ENCODE measurements at places on chromosomes 7 and 10.

DNA sequence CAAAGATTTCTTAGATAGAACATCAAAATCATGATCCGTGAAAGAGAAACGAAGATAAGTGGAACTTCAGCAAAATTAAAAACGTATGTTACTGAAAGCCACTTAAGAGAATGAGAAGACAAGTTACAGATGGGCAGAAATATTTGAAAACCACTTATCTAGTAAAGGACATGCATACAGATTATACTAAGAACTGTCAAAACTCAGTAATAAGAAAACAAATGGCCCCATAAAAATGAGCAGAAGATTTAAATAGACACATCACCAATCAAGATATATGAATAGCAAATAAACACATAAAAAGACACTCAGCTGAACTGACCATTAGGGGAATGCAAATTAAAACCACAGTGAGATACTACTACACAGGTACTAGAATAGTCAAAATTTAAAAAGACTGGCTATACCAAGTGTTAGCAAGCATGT lies 343.7 kb downstream of the PTEN start:
- DNase-seq, result no peak

DNA sequence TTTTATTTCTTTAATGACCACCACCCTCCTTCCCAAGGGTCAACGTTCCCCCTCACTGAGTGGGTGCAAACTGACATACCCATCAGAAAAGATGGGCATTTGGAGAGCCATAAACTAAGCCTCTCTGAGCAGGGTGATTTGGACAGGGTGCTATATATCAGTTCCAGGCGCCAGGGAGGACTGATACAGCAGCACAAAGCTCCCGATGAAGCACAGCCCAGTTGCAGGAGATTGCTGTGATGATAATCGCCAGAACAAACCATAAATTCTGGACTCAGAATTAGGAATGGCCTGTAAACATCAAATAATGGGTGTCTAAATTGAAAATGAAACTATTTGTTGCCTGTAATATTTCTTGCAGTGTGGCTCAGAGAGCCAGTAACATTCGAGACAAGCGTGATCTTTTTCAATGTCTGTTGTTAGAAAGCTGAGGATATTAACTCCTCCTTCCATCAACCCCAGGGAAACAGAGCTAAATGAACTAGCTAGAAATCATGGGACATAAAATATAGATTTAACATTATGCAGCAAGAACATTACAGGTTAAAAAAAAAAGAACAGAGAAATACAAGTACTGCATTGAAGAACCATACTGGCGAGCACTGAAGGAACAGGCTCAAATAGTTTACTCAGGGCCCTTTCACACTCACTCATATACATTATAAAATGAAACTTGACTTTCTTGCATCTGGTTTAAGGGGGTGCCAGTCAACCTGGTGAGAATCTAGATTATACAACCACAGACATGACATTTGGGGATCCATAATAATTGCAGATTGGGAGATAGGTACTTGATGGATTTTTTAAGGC lies 137.5 kb upstream of the LRRTM3 start:
- no peak for DNase-seq

- DNase-seq, result peak; percentile 6
Observed at GRCh38 chr7:17492437-17492836, 194.0 kb downstream of the AHR start.

DNA sequence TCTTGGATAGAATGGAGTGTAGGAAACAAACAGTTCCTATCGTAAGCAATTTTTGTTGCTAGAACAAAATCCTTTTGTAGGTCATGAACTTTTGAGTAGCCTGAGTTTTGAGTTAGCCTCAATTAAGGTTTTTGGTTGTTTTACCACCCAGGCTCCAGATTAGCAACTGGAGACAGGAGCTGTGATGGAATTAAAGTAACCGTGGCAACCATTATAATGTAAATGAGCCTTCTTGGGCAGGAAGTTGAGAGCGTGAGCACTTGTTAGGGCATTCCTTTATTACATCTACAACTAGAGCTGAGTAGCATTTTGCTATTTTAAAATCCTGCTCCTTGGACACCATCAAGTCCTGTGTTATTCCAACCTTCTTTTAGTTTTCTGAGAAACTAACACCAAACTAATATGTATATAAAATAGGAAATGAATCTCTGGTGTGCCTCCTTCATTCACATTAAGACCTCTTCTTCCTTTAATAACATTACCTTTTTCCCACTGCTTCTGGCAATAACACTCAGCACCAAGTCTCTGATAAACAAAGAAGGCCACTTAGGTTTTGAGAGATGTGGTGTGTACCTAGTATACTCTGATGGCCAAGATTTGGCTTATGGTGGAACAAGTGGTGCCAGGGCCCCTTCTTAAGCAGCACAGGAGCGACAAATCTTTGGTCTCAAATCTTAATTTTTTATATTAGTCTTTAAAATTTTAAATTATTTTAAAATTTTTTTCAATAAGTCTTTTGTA lies 34.0 kb downstream of the AHCYL2 start:
- no peak for DNase-seq

- no peak for DNase-seq
Observed at GRCh38 chr10:74822521-74823089, 3.8 kb upstream of the KAT6B start.

GRCh38 chr10:31601136-31601535 lies 282.1 kb downstream of the ZEB1 start:
- no peak for DNase-seq

DNA sequence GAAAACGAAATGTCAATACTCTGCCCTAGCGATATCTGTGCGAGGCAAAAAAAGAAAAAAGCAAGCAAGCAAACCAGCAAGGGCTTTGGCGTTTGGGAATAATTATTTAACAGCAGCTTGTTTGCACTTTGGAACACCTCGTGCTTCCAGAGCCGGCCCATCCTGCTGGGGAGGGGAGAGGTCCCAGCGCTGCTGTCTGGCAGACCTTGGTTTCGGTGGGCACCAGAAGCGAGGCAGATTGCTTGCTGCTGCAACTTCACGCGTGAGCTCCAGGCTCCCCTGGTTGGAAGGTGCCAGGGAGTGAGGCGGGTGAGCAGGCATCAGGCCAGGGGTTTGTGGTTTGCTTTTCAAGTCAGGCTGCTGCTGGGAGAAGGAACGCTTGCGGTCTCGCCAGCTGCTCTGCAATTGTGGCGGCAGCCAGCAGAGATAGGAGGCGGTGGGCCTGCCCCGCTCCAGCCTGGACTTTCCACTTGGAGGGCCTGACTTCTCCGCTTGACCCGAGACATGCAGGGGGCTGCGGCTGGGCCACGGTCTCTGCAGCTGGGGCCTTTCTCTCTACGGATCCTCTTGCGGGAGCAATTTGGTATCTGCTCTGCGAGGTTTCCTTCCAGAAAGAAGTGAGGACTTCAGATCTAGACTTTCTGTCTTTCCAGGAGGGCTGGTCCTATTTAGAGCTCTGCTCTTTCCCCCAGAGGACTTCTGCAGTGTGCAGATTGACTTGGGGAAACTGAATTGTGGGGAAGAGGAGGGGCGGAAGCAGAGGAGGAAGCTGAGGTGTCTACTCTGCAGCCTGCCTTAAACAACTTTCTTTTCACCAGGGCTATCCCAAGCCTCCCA lies 131.4 kb downstream of the PRPF18 start:
- peak; percentile 70 for DNase-seq

- DNase-seq, result no peak
Observed at GRCh38 chr7:134919240-134919641, 67.1 kb upstream of the AGBL3 start.

DNA sequence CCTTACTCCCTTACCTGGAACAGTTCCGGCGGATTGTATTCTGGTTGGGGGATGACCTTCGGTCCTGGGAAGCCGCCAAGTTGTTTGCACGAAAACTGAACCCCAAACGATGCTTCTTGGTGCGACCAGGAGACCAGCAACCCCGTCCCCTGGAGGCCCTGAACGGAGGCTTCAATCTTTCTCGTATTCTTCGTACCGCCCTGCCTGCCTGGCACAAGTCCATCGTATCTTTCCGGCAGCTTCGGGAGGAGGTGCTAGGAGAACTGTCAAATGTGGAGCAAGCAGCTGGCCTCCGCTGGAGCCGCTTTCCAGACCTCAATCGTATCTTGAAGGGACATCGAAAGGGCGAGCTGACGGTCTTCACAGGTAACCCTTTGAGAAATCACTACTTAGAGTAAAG lies 1.7 kb downstream of the TWNK start:
- no peak for DNase-seq

GRCh38 chr7:44057849-44058758 lies 7.3 kb downstream of the PGAM2 start:
- DNase-seq, result peak; percentile 49

DNA sequence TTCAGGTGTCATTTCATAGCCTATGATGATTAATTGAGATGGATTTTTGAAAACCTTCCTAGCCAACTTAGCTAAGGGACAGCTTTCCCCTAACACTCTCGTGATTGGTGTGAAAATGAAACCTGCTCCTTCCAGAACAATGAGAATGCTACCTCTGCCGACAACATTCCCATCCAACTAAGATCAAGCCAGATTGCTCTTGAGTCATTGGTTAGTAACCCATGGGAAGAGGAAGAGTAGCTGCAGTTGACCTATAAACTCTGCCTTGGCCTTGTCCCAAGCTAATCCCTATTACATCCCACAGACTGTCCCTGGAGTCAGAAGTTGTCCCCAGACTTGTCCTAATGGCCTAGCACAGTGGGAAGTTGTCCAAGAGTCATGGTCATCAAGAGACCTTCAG lies 80.5 kb upstream of the SVIL start:
- no peak for DNase-seq

DNA sequence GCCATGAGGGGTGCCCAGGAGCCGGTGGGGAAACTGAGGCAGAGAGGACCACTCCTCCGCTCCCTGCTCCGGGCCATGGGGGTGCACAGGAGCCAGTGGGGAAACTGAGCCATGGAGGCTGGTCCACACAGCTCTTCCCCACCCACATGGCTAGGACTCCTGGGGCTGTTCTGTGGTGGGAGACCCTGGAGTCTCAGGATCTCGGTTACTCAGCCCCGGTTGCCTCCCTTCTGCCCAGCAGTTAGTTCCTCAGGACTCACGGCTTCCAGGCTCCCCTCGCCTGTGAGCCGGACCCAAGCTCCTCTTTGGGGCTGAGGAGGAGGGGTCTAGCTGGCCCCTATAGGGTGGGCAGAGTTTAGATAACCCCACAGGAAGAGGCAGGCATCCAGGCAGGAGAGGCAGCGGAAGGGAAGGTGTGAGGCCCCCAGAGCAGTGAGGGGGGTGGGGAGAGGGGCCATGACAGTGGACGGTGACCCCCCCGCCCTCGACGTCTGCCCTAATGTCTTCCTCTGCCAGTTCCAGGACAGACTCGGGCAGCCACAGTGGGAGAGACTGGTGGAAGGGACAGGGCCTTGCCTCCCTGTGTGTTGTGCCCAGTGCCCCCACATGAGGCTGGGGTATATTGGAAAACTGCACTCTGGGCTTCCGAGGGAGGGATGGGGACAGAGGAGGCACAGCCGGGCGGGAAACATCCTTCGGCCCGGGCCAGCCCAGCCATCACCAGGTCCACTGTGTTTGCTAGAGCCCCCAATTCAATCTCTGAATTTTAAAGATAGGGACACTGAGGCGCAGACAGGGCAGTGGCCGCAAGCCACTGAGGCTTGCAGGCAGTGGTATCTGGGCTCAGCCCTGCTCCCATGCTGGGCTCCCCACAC lies 4.3 kb downstream of the ELFN1 start:
- DNase-seq, result no peak

GRCh38 chr7:29926741-29927140 lies 62.9 kb downstream of the SCRN1 start:
- DNase-seq, result no peak

- no peak for DNase-seq
Observed at GRCh38 chr7:105094966-105095365, 81.0 kb downstream of the KMT2E start.

- no peak for DNase-seq
Observed at GRCh38 chr10:128031216-128031615, 95.0 kb downstream of the MKI67 start.

DNA sequence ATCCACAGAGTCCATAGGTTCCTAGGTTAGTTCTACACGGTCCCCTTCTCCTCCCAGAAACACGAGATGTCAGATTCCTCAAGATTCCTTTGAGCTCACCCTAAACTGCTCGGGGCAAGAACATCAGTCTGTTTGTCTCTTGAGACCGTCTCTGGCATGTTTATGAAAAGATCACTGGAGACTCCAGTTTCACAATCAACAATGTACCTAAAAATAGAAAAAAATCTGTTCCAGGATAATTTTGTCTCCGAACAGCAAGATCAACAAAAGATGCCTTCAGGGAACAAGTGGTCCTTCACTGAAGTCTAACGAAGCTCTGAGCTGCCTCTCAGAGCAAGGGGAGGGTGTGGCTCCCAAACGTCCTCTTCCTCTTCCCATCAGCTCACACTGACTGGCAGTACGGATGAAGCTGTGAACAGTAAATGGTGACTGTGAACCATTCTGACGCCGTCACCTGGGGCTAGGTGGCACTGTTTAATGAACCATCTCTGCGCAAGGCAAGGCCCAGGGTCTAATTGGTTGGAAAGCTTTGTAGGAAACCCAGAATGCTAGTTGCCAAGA lies 156.2 kb upstream of the LYZL1 start:
- no peak for DNase-seq

- no peak for DNase-seq
Observed at GRCh38 chr7:64551375-64552142, 11.3 kb downstream of the ZNF680 start.

GRCh38 chr10:87617503-87617902 lies 42.2 kb upstream of the PAPSS2 start:
- DNase-seq, result no peak

GRCh38 chr10:106740-107139 lies 28.5 kb upstream of the ZMYND11 start:
- DNase-seq, result no peak

GRCh38 chr10:116168329-116168728 lies 104.7 kb downstream of the GFRA1 start:
- no peak for DNase-seq

DNA sequence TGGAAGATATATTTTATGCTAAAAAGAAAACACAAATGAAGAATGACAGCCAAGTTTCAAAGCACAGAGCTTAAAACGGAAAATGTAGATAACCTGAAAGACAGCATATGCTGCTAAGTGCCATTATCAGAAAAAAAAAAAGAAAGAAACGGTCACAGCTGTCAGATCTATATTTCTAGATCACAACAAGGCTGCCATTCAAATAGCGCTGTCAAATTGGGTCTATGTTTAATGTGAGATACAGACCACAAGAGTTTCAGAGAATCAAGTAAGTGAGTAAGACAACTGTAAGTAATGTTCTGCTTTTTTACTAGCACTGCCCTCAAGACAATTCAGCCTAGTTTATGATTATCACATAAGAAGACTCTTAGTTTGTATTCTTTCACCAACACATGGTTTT lies 66.1 kb upstream of the RNF148 start:
- DNase-seq, result no peak
